ENCODE measurements at places on chromosomes 1 and 21. TPM values are rescaled to one million over a fixed set of nuclear protein-coding genes. Genes with fewer than 3 reads are reported as not detected.

The GBP7 gene
- polyA plus RNA-seq = 0.25 TPM

The SAMD11 gene
- 67.8 TPM for polyA plus RNA-seq

The TMEM200B gene
- polyA plus RNA-seq = 16.3 TPM

The LCE1B gene
- polyA plus RNA-seq = not detected

The BSND gene
- 4.5 TPM for polyA plus RNA-seq

The LRRC53 gene
- polyA plus RNA-seq = 0.01 TPM

The EPS8L3 gene
- 1.6 TPM for polyA plus RNA-seq

The PCSK9 gene
- 2.4 TPM for polyA plus RNA-seq

The NBL1 gene
- polyA plus RNA-seq = 22.7 TPM
